NCI-H2029 (cell line): ENCODE measurements at places on chromosomes 6 and 20.

DNA sequence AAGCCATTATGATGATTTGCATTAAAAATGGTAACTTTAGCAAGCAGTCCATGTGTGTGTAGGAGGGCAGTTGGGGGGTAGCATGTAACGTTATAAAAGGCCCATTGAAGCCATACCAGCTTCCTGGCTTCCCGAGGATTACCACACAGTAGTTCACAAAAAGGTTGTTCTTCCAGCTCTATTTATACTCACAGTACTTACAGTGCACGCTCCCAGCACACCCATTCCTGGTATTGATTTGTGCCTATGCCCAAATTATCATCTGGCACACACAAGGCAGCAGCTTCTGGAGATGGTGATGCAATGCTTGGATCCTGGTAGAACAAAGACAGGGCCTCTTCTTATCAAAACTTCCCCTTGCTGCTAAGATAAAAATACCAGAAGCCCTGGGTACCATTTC is 436.8 kb downstream of the HAO1 start:
- no peak for DNase-seq

DNA sequence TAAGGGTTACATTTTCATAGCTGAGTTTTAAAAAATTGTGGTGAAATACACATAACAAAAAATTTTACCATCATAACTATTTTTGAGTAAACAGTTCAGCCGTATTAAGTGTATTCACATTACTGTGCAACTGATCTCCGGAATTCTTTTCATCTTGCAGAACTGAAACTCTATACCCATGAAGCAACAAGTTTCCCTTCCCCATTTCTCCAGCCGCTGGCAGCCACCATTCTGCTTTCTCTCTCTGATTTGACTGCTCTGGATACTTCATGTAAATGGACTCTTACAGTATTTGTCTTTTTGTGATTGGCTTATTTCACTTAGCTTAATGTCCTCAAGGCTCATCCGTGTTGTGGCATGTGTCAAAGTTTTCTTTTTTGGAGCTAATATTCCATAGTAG is 341.6 kb downstream of the QKI start:
- no peak for DNase-seq

GRCh38 chr20:33561692-33562601 is 72.1 kb downstream of the CBFA2T2 start:
- DNase-seq, result peak; percentile 98

DNA sequence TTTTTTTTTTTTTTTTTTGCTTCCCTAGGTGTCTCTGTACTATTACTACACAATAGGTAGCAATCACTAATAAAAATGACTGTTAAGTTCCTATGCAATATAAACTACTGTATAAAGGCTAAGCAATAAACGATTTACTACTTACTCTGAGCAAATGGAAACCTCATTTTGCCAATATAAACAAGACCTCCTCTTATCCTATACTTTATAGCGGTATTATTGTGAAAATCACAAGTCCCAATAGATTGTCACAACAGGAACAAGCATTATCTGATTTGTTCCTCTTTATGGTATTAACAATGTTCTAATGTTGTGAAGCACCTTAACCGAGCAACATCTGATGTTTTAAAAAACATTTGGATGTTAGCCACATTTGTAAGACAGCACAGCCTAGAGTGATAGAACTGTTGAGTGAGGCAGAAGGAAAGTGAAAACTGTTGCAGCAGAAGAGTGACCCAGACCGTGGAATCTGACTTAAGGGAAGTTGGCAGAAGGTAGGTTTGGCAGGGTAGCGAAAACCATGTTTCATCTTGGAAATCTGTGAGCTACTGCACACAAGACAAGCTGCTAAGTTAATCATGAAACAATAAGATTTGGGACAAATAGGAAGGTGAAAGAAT is 94.2 kb downstream of the MYLK4 start:
- no peak for DNase-seq

DNA sequence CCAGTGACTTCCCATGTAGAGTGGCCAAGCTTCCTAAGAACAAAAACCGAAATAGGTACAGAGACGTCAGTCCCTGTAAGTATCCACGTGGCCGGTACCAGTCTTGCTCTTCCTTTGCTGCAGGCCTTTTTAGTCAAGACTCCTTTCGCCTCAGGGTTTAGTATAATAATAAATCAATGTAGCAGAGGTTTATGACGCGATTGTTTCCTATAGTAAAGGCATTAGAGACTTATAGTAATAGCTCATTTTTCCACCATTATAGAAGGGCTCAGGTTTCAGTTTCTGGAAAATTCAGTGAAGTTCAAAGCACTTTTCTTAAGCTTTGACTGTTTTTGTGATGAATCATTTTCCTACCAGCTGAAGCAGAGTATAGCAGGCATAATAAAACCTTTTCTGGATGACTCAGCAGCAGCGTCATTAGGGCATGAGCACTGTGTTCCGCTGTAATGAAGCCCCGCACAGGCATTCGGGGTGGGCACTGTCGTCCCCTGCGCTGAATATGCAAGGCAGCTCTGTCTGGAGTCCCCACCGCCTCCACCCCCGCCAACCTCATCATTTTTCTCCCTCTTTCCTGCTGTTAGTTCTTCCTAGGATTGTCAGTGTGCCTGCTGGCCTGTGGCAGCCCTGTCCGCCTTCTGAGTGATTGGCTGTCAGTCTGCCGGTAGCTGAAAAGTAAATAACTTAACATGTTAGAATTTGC is 51.3 kb downstream of the PTPN1 start:
- no peak for DNase-seq

- no peak for DNase-seq
These were observed 162.3 kb downstream of the MRPL14 start for GRCh38 chr6:43964659-43965570.

DNA sequence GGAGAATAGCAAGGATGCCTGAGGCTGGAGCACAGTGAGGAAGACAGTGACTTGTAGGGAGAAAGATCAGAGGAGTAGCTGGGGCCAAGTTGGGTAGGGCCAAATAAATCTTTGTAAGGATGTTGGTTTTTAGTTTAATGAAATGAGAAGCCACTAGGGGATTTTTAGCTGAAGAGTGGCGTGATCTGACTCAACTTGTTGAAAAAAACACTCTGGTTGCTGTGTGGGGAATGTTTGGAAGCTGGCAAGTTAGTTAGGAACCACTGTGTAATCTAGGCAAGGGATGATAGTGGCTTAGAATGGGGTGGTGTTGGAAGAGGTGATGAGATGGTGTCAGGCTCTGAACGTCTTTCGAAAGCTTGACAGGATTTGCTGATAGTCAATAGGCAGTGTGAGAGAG is 176.1 kb upstream of the HDDC2 start:
- no peak for DNase-seq

- DNase-seq, result no peak
These were observed 96.6 kb upstream of the HS3ST5 start for GRCh38 chr6:114439411-114439810.

DNA sequence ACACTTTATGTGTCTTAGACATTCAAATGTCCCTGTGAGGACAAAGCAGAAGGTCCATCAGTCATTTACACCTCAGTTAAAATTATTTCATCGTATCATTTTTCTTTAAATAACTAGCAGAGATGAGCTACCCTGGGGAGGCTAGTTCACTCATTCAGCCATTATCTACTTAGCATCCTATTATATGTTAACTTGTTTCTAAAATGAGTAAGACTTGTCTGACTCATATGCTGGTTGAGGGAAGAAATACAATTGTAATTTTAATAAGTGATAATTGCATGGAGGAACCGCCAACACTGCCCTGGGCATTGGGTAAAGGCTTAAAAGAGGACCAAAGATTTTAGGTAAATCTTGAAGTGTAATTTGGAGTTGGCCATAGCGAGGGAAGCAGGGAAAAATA is 12.4 kb upstream of the PTPRK start:
- no peak for DNase-seq

DNA sequence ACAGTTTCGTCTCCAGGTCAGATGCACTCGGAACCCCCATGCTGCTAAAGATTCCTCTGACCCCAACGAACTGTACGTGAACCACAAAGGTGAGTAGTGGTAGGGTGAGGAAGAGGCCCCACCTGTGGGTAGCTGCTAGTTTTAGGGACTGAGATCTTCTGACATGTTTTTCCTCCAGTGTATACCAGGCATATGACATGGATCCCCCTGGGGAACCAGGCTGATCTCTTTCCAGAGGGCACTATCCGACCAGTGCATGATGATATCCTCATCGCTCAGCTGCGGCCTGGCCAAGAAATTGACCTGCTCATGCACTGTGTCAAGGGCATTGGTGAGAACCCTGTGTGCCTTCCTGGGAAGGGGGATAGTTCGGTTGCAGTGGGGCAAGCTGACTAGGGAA is 3.2 kb downstream of the POLR1C start:
- no peak for DNase-seq

DNA sequence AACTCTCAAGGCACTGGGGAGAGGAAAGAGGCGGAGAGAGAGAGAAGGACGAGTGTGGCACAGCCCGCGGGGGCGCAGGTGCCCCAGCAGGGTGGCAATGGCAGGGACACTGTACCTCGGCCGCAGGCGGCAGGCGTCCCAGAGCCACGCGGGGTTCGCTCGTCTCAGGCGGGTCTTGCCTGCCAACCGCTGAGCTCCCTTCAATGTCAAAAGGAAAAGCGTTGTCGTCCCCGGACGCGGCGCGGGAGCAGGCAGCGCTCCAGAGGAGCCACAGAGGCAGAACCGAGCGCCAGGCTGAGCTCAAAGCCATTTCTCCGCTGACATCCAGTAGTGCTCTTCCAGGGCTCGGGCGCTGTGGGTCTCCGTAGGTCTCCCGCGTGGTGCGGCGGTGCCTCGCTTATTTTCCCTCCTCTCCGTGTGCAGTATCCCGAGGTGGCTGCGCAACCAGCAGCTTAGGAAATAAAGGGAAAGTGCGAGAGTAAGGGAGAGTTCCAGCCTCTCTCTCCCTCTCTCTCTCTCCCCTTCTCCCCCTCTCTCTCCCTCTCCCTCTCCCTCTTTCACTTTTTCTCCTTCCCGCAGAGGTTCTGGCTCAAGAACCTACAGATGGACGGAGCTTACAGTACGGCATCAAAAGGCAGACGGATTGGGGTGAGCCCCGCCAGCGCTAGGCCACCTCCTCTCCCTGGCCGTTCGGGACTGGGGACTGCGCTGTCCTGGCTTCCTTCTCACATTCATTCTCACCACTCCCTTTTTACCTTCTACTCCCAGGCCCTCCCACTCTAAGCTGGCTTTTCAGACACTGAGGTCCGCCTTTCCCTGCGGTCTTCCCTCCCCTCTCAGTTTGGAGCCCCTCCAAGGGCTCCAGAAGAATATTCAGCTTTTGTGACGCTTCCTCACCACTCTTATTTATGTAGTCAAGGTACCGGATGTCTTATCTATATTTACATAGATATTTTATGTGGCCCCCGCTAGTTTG is at the start of gene LAMA4:
Gene LAMA4, minus strand, starts transcription at position 727 of the 976 bp plus-strand sequence. Its CDS starts 417 bp downstream, at position 310.
- peak; percentile 61 for DNase-seq

GRCh38 chr6:13733178-13733887 is 21.7 kb upstream of the RANBP9 start:
- peak; percentile 89 for DNase-seq

GRCh38 chr20:51305316-51306052 is 237.0 kb downstream of the NFATC2 start:
- no peak for DNase-seq
